ENCODE measurements at places on chromosomes 11 and 22. TPM values are rescaled to one million over a fixed set of nuclear protein-coding genes. Genes with fewer than 3 reads are reported as not detected.

GRCh38 chr11:7442588-7443215, 42.6 kb upstream of the OLFML1 start:
- no peak overlapping the region for H3K4me3 ChIP-seq
- H3K27me3 ChIP-seq = peaks cover 2% of the 10 kb centered on the region
- no peak overlapping the region for H3K27ac ChIP-seq
- no peaks in the 10 kb centered on the region for H3K4me1 ChIP-seq
- DNase-seq = peak; percentile 63

DNA sequence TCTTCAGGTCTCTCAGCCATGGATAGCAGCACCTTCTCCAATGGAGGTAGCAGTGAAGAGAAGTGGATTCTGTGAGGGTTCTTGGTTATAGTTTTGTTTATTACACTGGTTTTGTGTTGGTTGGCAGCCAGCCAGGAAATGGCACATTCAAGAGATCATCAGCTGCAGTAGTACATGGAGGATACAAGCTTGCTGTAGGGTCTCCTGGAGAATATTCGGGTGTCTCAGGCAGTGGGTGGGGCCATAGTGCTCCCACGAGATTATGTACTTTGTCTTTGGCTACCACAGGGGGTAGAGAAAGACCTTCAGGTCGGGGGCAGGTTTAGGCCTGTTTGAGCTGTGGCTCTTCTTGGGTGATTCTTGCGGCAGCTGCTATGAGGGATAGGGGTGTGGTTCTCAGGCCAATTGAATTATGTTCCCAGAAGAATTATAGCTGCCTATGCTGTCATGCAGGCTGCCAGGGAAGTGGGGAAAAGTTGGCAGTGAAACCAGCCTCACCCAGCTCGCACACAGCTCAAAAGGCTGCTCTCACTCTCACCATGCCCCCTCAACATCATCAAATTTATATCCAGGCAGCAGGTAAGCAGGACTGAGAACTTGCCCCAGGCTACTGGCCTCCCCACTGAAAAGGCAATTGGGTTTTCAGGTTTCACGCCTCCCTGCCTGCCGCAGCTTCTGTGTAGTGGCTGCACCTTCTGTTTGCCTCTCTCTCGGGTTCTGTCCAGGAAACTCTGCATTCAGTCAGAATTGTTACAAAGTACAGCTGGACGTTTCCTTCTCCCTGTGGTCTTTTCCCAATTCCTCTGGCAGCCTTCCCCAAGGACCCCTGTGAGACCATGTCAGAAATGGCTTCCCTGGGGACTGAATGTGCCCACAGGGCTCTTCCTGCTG, 435.5 kb downstream of the LUZP2 start:
- H3K4me3 ChIP-seq = no peak overlapping the region
- no peak overlapping the region for H3K27ac ChIP-seq
- H3K36me3 ChIP-seq = no peaks in the 10 kb centered on the region
- no peaks in the 10 kb centered on the region for H3K27me3 ChIP-seq
- DNase-seq = peak; percentile 3

DNA sequence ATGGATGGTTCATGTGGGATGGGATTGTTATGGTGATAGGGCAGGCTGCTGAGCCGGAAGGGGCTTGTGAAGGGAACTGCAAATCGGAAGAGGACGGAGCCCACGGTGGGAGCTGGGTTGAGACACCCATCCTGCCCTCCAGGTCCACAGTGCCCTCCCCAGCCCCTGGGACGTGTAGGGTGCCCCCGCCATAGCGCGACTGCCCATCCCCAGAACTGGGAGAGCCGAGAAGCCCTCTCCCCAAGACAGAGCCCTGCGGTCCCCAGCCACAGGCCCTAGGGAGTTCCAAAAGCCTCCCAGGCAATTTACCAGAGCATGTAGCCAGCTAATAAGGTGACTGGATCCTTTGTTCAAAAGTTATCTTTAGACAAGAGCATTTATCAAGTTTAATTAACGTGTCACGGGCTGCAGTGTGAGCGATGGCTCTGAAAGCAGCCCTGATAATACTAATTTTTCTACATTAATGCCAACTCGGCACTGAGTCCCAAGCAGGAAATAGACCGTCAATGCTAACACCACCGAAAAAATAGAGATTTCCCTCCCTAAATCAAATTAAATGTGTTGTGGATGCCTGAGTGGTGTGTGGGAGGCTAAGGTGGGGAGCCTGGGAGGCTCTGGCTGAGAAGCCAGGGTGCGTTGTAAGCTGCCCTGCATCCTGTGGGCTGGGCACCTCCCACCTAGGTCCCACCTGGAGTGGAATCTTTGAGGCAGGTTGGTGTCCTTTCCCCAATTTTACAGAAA, 76.8 kb upstream of the RTL6 start:
- H3K4me1 ChIP-seq = no peaks in the 10 kb centered on the region
- H3K36me3 ChIP-seq = no peaks in the 10 kb centered on the region
- H3K27me3 ChIP-seq = no peaks in the 10 kb centered on the region
- no peak overlapping the region for H3K4me3 ChIP-seq
- H3K27ac ChIP-seq = no peak overlapping the region

CRYBB3 gene
- total RNA-seq = 1.7 TPM

A4GALT gene
- total RNA-seq = 18.8 TPM

Measured in endothelial cell of umbilical vein (primary cell).